ENCODE measurements at places on chromosomes 7 and 10.

- DNase-seq = no peak
Measured at GRCh38 chr10:129743738-129744133, 220.3 kb downstream of the EBF3 start.

GRCh38 chr7:114842551-114843065 is 79.3 kb upstream of the MDFIC start:
- DNase-seq = no peak

DNA sequence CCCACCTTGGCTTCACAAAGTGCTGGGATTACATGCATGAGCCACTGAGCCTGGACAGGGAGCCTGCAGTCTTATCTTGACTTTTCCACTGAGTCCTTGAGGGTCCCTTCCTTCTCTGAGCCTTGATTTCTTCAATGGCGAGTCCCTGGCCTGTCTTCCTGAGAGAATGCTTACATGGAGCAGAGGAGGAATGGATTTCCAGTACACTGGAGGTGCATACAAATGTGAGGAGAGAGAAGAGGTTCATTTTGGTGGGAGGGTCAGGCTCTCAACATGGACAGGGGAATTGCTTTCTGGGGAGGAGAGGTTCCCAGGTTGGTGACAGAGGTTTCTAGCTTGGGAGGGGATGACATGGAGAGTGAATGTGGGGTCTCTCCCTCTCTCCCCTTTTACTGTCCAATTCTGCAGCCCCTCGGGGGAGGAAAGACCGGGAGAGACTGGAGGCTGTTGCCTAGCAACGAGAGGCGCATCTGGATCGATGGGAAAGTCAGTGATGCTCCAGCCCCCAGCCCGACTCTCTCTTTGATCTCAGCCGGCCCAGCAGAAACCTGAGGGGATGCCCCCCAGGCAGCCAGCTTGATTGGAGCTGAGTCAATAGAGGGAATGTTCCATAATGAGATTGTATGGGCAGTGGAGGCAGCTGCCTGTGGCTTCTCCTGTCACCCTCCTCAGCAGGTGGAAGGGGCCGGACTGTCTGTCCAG is 14.8 kb downstream of the SRRM3 start:
- no peak for DNase-seq

DNA sequence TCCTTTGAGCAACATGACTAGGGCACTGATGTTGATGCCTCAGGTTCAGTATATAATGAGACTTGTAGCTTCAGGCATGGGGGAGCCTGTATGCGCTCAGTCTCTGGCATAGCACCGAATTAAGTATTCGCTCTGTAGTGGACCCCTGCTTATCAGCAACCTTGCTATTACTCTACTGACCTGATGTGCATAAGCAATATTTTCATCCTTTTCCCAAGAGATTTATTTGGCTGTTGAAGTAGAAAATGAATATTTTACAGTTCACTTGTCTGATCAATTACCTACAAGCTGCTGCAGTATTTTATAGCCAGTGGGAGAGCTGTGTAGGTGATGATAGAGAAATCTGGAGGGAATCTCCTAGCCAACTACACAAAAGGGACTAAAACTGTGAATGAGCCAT is 781.6 kb upstream of the PHF14 start:
- no peak for DNase-seq

- no peak for DNase-seq
Measured at GRCh38 chr10:106147021-106147420, 1017.5 kb downstream of the SORCS1 start.

DNA sequence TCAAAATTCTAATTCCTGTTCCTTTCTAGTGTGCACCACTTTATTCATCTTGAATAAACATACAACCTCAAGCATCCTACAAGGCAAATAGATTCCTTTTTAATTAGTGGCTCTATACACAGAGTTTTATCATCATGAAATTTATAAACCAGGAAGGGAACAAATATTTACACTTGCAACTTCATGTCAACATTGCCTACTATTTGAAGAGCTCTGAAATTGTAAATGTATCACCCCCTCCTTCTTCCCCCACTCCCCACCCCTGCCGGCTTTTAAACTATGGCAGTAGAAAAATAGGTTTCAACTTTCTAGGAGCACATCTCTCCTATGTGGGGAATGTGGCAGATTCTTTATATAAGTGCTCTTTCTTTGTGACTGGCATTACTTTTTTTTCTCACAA is 49.6 kb downstream of the KAT6B start:
- DNase-seq = no peak
